ENCODE measurements at places on chromosomes 1 and 21.

DNA sequence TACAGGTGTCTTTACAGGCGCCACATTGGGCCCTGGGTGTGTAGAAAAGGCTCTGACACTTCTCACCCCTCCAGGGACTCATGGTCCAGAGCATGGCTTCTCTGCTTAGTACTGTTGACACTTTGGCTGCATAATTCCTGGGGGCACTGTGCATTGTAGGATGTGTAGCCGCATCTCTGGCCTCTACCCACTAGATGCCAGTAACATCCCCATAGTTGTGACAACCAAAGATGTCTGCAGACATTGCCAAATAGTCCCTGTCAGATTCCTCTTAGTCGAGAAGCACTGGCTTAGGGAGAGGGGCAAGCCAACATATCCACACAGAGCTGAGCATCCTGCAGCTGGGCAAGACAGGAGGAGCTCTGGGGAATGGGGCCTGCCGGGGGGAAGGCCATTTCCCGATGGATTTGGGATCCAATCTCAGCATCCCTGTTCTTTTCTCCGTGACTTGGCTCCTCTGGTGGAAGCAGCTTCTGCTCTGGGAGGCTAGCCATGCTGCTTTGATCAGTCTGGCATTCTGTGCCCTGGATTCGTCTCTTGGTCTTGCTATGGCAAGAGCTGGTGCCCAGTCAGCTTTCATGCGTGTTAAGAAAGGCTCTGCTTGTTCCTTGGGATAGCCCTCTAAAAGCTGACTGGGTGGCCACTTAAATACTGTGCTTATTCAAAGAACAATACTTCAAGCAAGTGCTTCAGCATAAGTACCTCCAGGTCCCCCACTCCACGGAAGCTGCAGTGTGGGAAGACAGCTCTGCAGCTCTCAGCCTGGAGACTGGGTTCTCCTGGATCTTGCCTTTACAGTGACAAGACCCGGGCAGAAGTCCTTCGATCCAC, 38.3 kb upstream of the SCMH1 start:
- no peak for DNase-seq

GRCh38 chr1:200051620-200052019, 24.1 kb downstream of the NR5A2 start:
- DNase-seq: no peak

DNA sequence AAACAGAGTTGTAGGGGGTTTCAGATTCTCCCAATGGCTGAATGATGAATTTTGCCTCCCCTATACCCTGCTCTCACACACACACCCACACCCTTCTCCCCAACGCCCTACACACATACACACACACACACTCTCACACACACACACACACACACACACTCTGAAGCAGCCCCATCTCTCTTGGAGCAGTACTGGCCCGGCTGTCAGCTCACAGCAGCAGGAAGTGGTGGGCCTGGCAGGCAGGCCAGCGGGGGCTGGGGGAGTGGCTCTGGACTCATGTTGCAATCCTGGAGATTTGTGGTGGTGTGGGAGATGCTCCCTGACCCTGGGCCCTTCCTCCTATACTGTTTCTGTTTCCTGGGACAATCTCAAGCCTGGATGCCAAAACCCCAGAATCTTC, 2.2 kb downstream of the IKBKE start:
- peak; percentile 97 for DNase-seq

DNA sequence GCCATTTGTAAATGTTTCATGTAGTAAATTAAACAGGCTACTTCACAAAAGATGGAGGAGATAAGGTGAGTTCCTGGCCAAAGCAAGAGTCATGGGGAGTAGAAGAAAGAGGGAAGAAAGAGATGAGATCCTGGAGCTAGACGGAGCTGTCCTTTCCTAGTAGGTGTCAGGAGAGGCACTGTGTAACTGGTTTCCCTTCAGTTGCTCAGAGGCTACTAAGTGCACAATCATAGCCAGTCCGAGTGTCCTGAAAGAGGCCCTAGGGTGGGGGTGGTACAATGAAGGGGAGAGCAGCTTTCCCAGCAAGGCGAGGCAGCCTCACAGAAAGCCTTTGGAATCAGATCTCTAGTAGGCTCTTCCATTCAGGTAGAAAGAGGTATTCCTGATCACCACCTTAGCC, 390.9 kb downstream of the KCNH1 start:
- no peak for DNase-seq

- no peak for DNase-seq
Measured at GRCh38 chr1:79252598-79252997, 246.1 kb upstream of the ADGRL4 start.

- no peak for DNase-seq
Measured at GRCh38 chr1:86993269-86993985, 79.0 kb downstream of the HS2ST1 start.

Data from Kasumi-1 (cell line).